ENCODE measurements at places on chromosomes 1 and 21. TPM values are rescaled to one million over a fixed set of nuclear protein-coding genes. Genes with fewer than 3 reads are reported as not detected.

S100A7 gene
- total RNA-seq: not detected

FALEC gene
- total RNA-seq: not detected

SPATA46 gene
- total RNA-seq: not detected

PTGFR gene
- 2.6 TPM for total RNA-seq

SPRTN gene
- 12.8 TPM for total RNA-seq

SYDE2 gene
- 3.1 TPM for total RNA-seq

S1PR1 gene
- 13.7 TPM for total RNA-seq

LCE1A gene
- not detected for total RNA-seq

TFAP2E gene
- 0.16 TPM for total RNA-seq

ARTN gene
- under 0.01 TPM for total RNA-seq

PER3 gene
- total RNA-seq: 3.8 TPM

WNT4 gene
- not detected for total RNA-seq

TRABD2B gene
- under 0.01 TPM for total RNA-seq

OR2AK2 gene
- total RNA-seq: not detected

DUSP10 gene
- total RNA-seq: 8.7 TPM

B3GALT2 gene
- total RNA-seq: 1.8 TPM

CREB3L4 gene
- total RNA-seq: 29.1 TPM

RBM11 gene
- 0.52 TPM for total RNA-seq

PRKACB gene
- total RNA-seq: 15.1 TPM

All from epithelial cell of alveolus of lung (primary cell).